Activated CD8-positive, alpha-beta T cell treated with anti-CD3 and anti-CD28 coated beads, Interleukin-2, amount 10 ng/mL, durations not matched to agents 7 days and 5 days (primary cell): ENCODE measurements at places on chromosomes 16 and 17.
A peak's percentile ranks its signal among the peaks of the same experiment; 100 is the strongest.

DNA sequence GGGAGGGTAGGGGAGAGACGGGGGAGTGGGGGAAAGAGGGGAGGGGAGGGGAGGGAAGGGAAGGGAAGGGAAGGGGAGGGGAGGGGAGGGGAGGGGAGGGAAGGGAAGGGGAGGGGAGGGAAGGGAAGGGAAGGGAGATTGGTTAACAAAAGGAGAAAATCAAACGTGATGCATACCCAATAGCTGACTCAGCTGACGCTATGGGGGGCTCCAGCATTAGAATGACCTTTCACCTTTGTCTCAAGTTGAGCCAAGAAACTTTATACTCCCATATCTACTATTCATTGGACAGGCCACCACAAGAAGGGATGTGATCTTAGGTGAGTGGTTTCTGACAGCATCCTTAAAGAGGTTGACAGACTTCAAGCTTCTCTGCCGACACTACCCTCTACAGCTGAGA, 432.8 kb upstream of the CDH5 start:
- no peak for DNase-seq

GRCh38 chr16:81671738-81672597, 107.1 kb upstream of the PLCG2 start:
- no peak for DNase-seq

DNA sequence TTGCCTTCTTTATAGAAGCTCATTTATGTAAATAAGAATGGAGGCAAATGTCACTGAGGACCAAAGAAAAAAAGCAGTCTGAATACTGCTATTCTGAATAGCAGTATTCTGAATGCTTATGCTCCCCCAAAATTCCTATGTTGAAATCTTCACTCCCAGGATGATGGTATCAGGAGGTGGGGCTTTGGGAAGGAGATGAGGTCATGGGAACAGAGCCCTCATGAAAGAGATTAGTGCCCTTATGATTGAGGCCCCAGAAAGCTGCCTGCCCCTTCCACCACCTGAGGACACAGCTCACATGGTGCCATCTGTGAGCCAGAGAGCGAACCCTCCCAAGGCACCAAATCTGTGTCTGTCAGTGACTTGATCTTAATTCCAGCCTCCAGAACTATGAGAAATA, 28.8 kb downstream of the HEATR6 start:
- DNase-seq = no peak

GRCh38 chr16:1408171-1408837, 6.2 kb downstream of the UNKL start:
- DNase-seq = peak; percentile 96

DNA sequence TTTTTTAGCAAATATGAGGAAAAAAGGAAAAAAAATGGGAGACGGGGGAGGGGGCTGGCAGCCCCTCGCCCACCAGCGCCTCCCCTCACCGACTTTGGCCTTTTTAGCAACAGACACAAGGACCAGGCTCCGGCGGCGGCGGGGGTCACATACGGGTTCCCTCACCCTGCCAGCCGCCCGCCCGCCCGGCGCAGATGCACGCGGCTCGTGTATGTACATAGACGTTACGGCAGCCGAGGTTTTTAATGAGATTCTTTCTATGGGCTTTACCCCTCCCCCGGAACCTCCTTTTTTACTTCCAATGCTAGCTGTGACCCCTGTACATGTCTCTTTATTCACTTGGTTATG, 1.2 kb upstream of the TMEM88 start:
- DNase-seq = no peak

GRCh38 chr16:17067882-17068281, 402.9 kb downstream of the XYLT1 start:
- DNase-seq = no peak

DNA sequence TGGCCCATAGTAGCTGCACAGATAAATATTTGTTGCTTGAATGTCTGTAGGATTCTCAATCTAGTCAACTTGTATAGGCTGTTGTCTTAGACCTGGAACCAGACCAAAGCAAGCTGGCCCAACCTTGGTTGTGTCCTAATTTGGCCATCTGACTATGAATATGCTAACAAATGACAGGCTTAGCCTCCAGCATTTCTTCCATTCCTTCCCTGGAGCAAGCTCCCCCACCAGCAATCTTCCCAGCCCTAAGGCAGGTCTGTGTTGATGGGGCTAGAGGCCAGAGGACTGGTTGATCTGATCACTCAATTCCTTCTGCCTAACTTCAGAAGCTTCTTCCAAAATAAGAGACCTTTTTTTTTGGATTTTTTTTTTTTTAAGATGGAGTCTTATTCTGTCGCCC, 9.4 kb upstream of the PHOSPHO1 start:
- DNase-seq = no peak

GRCh38 chr17:72576289-72576759, 455.5 kb downstream of the SOX9 start:
- DNase-seq = no peak

- DNase-seq = peak; percentile 20
These were observed 13.3 kb downstream of the TSPOAP1 start for GRCh38 chr17:58315281-58315711.
